ENCODE measurements at places on chromosomes 7 and 10.

- DNase-seq: no peak
Observed at GRCh38 chr7:155810770-155811559, 1.3 kb downstream of the SHH start.

DNA sequence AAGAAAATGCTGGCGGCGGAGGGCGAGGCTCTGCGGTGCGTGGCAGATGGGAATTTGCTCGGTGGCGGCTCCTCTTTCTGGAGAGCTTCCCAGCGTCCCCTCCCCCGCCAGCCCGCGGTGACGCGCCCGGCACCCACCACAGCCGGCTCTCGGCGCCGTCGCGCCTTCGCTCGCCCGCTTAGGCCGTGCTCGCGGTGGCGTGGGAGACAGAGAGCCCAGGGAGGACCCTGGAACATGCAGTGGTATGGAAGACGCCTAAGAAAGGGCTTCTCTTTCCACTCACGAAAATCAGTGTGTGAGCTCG, 576 bp upstream of the CSGALNACT2 start:
- peak; percentile 77 for DNase-seq

DNA sequence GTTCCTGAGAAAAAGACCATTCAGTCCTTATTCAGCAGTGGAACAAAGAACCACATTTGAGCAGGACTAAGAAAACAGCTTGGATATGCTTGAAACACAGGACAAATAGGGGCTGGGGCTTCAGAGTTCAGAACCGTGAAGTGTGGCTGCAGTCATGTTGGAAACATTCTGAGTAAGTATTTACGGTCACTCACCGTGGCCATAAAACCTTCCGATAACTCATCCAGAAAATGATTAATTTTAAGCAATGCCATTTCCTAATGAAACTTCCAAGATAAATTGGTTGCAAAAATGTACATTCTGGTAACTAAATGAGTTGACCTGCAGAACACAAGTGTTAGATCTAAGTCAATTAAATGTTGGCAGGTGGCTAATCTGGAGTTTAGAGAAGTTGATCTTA, 279.2 kb downstream of the CXCL12 start:
- no peak for DNase-seq

- DNase-seq: no peak
Observed at GRCh38 chr7:77940647-77941046, 142.1 kb downstream of the PHTF2 start.

GRCh38 chr7:54242776-54243175, 299.4 kb upstream of the VSTM2A start:
- no peak for DNase-seq

DNA sequence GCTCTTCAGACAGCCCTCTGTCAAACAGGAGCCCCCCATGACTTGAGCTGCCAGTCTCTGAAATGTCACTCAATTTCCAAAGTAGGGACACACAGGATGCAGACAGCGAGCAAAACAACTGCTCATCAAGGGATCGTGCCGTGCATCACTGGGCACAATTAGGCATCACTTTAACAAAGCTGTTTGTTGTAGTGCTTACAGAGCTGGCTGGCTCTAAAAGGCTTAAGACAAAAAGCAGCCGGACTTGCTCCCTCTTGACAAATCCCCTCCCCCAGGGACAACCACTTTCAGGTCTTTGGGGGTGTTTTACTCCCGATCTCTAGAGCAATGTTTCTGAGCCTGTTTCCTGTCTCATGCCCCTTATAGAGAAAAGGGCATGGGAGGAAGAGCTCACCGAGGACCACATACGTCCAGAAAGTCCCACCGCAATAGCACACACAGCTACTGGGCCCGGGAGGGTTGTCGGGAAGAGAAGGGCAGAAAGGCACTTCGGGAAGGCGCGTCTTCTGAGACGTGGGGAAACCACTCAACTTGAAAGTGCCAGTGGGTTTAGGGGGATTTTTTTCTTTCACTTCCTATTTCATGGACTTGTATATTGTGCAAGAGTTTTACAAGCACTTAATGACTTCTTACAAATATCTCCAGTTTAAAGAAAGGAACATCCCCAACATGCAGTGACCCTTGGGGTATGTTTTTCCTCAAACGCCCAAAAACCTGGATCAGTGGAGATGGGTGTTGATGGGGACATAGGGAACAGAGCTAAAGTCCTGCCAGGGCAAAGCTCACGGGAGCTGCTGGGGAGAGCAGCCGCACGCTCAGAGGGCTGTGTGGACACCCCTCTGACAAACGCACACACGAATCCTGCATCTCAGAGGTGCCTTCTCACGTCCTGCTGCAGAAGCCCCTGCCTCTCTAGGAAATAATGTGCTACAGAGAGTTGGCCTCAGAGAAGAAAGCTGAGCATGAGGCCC, 27.1 kb downstream of the LRRC20 start:
- no peak for DNase-seq

DNA sequence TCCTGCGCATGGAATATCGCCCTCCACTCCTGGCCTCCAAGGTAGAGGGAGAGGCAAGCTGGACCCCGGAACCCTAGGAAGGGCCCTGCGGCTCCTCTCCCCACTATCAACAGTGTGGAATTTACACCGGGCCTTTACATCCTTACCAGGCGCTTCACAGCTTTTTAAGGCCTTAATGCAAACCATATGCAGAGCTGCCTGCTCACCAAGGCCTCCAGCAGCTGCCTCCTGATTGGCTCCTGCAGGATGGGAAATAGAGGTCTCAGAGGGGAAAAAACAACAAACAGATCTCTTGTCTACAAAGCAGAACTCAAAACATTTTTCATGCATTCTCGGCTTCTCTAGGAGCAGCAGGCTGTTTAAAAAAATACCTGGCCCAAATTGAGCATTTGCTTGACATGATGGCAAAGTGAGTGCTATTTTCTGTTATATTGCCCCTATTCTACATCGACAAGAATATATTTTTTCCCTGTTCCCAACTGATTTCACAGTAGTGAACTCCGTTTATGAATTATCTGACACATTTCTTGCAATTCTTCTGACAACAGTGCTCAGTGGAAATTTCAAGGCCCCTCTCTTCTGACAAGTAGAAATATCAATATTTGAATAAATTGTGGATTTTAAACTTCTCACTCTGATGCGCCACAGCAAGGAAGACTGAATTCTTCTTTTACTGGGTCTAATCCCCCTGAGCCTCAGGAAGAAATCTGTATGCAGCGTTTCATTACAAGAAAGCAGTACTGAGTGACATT, 51.7 kb downstream of the EBF3 start:
- DNase-seq: no peak

- peak; percentile 9 for DNase-seq
Observed at GRCh38 chr10:60572511-60573194, 183.0 kb upstream of the ANK3 start.

DNA sequence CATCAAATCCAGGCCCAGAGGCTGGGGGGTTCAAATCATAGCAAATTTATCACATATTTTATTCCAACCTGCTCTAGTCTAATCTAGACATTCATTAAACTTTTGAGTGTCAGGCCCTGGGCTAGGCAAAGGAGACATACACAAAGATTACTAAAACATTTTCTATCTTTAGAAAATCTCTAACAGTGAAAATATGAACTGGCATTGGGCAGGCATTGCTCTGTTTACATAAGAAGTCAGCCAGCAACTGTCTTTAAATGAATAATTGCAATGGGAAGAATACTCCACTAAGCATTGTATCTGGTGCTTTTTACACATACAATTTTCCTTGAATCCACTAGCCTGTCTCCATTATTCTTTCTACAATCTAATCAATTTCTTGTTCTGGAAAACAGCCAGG, 222.5 kb upstream of the LRRN3 start:
- DNase-seq: no peak

DNA sequence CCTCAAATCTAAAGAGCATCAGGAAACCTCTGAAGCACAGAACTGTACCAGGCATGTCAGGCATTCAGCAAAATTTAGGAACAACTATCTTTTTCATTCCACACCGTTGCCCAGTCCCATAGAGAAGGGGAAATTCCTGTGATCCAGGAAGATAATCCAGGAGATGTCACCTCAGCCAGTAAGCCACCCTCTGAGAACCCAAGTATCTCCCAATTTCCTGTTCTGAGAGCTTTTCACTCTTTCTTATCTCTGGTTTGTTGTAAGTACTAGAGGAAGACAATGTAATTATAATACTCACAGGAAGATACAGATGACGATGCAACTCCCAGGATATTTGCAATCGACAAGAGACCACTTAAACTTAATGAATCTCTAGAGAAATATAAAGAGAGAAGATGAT, 97.1 kb downstream of the TSPAN12 start:
- DNase-seq: no peak

DNA sequence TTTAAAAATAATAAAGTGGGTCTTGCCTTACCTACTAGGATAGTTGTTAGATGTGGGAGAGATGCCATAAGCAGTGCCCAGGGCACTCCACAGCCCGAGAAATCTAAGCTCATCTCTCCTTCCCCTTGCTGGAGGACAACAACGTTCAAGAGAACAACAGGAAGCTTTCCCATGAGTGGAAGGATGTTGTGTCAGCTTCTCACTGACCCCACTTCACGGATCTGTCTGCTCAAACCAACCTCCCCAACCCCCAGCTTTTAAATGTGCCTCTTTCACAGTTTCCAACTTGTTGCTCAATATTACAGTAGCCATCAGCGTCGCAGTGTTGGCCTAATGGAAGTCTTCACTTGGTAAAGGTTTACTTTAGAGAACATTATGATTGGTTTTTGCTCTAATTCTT, 72.1 kb downstream of the PTPRE start:
- DNase-seq: no peak

DNA sequence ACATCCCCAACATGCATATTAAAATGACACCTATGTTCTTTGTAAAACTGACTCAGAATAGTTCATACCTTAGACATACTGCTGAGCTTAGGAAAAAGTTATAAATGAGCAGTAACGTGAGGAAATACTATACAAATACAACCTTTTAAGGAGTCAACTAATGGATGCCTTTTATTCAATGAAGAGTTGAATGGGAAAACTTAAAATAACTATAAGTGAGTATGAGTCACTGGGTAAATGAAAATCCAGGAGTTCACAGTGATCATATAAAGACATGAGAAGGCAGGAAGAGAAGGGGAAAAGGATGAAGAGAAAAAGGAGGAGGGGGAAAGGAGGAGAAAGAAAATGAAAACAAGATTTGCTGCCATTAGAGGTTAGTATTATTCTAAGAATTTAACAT, 157.8 kb upstream of the PCDH15 start:
- no peak for DNase-seq

DNA sequence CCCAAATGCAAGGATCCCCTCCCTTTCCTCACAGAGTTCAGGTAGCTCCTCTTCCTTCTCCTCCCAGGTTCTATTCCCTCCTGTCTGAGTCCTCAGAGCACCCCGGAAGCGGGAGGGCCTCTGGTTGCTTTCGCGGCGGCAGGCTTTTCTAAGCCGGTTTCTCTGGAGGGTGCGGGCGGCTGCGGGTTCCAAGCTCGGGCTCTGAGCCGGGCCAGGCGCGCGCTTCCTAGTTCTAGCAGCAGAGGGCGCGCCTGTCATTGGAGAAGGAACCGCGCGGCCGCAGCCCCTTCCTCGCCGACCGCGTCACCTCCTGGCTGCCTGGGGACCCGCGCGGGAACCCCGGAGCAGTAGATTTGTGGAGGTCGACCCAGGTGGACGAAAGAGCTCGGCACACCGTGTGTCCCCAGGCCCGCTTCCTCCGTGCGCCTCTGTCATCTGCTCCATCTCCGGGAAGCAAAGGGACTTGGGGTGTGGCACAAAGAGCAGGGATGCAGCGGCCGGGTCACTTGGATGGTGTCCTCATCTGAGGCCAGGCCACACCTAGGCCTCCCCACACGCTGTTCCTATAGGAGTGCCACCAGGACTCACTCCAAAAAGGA, 389.0 kb upstream of the PODXL start:
- peak; percentile 5 for DNase-seq

DNA sequence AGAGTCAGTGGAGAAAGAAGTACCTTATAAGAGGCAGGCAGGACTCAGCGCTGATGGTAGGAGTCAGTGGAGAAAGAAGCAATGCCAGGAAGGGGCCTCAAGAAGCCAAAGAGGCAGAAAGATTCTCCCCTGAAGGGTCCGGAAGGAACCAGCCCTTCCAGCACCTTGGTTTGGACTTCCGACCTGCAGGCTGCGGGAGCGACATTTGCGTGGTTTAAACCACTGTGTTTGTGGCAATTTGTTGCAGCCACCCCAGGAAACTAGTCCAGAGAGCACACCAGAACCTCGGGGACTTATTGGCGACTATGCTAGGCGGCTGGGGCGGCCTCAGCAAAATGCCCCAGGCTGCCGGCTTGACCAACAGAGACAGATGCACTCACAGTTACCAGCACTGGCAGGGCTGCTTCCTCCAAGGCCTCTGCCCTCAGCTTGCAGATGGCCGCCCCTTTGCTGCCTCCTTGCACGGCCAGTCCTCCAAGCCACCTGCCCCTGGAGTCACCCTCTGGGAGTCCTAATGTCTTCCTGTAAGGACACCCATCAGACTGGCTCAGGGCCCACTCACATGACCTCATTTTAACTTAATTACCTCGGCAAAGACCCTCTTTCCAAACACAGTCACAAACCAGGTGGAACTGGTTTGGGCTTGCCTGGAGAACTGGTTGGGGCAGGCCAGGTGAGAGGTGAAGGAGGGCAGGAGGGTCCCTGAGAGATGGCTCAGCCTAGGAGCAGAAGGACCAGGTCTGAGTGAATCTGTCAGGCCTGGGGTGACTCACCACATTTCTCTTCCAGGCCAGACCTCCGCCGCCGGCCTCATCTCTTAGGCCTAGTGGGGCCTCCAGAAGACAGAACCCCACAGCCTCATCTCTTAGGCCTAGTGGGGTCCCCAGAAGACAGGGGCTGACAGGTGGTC, 26.1 kb downstream of the CALML3 start:
- no peak for DNase-seq

DNA sequence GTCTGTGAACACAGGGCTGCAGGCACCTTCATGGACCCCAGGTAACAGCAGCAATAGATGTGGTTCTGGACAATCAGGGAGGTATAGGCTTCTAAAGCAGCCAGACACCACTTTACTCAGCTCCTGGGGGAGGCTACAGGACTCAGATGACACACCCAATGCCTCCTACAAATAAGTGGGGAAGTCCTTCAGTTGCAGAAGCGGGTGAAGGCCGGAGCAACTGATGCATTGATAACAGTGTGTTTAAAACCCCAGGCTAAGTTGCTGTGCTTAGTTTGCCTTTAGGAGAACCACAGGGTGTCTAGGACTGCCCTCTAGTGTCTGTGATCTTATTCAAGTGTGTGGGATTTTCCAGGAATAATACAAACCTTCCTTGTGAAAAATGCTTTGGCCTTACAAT, 5.9 kb upstream of the ITGA8 start:
- no peak for DNase-seq

- DNase-seq: peak; percentile 62
Observed at GRCh38 chr10:71383972-71384687, 12.6 kb upstream of the CDH23 start.

DNA sequence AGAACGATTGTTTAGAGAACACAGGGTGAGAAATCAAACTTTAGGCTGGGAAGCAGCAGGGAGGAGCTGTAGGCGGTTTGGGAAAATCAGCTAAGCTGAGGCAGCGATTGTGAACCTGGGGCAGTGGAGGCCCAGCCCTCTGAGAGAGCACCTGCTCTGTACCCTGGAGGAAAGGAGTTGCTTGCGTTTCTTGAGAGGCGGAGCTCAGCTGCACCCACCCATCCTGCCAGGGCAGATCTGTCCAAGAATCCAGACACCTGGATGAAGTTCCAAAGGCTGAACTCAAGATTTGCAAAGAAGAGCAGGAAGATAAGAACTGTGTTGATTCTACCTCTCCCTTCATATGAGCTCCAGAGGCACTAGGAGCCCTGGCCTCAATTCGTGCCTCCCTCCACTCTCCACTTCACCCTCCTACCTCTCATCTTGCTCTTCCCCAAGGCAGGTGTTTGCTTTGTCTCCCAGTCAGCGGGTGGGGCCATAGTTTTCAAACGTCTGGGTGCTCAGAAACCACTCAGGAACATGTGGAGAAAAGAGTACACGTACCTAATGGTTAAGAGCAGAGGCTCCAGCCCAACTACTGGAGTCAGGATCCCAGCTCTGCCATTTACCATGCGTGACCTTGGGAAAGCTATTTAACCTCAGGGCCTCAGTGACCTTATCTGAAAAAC, 21.5 kb upstream of the TMEM213 start:
- DNase-seq: no peak

All from C1 segment of cervical spinal cord (tissue), 14 donors.